ENCODE measurements at places on chromosomes 7 and 10. TPM values are rescaled to one million over a fixed set of nuclear protein-coding genes. Genes with fewer than 3 reads are reported as not detected.
A peak's percentile ranks its signal among the peaks of the same experiment; 100 is the strongest.

Gene SEMA4G
- 24.9 TPM for total RNA-seq

Gene ZP3
- total RNA-seq, result 3.1 TPM

Gene ABHD11
- 12.1 TPM for total RNA-seq

Gene AMPH
- total RNA-seq, result 2.1 TPM

Gene GRIFIN
- not detected for total RNA-seq

Gene PKD2L1
- not detected for total RNA-seq

Gene PCGF6
- total RNA-seq, result 9.5 TPM

Gene CALML3
- total RNA-seq, result not detected

Gene PTF1A
- total RNA-seq, result not detected

Gene NACAD
- total RNA-seq, result 19.7 TPM

Gene ATRNL1
- 91.0 TPM for total RNA-seq

Gene SLIT1
- total RNA-seq, result 0.15 TPM

- no peak overlapping the region for H3K4me3 ChIP-seq
- no peaks in the 10 kb centered on the region for H3K36me3 ChIP-seq
- no peak for DNase-seq
- H3K27me3 ChIP-seq, result no peaks in the 10 kb centered on the region
Measured at GRCh38 chr7:149564340-149565095, 66.9 kb upstream of the ZNF746 start.

DNA sequence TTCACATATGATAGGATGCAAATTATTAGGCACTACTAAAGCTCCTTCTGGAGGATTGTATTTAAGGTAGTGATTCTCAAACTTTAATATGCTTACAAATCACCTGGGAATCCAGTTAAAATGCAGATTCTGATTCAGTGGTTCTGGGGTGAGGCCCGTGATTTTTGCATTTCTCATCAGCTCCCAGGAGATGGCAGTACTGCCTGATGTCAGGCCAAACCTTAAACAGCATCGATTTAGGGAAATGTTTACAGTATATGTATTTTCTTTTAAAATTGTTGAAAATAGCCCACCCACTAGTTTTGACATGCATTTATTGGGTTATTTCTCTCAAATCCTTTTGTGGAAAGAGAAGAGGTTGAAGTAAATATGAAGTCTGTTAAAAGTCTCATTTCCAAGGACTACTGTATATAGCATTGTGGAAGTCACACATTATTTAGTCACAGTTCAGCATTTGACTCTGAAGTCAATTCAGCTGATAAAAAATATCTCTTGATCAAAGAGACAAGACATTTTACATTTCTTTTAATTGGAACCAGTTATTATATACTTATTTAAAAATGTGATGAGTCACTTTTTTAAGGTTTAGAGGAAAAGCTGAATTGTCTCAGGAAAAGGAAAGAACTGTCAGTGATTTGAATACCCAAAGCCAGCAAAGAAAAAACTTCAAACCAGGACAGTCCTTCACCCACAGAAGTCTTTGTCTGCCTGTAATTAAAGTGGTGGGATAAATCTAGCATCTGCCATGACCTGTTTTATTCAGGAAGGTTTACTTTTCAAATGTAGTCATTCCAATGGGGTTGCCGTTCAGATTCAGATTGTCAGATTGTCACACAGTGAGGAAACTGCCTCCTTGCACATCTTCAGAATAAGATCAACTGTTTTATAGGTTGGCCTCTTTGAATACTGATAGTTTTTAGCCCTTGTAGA is 21.1 kb upstream of the HBP1 start:
- no peaks in the 10 kb centered on the region for H3K36me3 ChIP-seq
- no peaks in the 10 kb centered on the region for H3K27me3 ChIP-seq
- H3K27ac ChIP-seq, result no peak overlapping the region
- H3K4me1 ChIP-seq, result no peaks in the 10 kb centered on the region

DNA sequence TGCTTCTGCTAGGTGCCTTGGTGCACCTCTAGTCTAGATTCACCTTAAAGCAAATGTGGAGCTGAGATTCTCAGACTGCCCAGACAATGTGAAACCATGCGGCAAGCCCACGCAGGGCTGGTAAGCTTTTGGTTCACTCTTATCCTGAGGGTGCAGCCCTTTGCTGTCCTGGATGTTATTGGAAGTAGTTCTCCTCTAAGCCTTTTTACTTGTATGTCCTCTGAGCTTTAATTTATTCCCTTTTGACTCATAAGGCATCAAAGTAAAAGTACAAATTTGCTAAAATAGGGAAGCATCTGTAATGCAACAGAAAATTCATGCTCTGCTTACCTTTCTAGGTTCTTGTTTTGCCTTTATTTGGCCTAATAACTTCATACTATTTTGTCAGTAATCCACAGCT is 186.8 kb downstream of the MACC1 start:
- H3K27me3 ChIP-seq, result no peaks in the 10 kb centered on the region
- no peak for DNase-seq
- H3K27ac ChIP-seq, result no peak overlapping the region
- H3K4me3 ChIP-seq, result no peak overlapping the region

GRCh38 chr10:76647301-76647700 is 990.3 kb downstream of the KCNMA1 start:
- no peak overlapping the region for H3K4me3 ChIP-seq
- H3K4me1 ChIP-seq, result peaks cover 2% of the 10 kb centered on the region
- no peak for DNase-seq

DNA sequence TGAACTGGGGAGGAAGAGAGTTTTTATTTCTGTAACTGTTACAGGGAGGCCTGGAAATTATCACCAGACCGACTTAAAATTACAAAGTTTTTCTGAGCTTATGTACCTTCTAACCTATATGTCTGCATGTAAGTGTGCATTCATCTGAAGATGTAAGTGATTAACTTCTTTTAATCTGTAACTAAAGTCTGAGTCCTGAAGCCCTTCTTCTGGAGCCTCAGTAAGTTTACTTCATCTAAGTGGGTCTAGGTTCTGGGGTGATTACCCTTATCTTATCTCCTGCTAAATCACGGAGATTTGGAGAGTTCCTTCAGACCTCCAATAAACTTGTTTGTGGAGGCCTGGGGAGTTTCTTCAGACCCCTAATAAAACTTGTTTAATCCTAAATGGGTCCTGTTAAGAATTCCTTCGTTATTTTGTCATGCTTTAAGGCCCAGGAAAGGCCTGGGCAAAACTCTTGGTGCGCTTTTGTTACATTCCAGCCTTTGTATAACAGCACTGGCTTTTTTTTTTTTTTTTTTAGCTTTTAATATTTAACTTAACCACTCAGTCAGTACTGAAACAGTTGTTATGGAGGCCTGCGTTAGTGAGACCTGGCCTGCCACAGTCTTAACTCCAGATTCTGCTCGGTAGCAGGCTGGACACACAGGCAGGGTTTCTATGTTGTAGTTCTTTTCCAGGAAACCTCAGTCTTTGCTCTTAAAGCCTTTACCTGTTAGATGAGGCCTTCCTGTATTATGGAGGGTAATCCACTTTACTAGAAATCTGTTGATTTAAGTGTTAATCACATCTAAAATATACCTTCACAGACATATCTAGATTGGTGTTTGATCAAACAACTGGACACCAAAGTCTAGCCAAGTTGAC is 33.0 kb downstream of the TPST1 start:
- H3K36me3 ChIP-seq, result no peaks in the 10 kb centered on the region
- H3K4me1 ChIP-seq, result peaks cover 9% of the 10 kb centered on the region
- no peaks in the 10 kb centered on the region for H3K27me3 ChIP-seq
- no peak for DNase-seq
- H3K4me3 ChIP-seq, result no peak overlapping the region

GRCh38 chr7:191981-192649 is at the start of gene FAM20C:
TSS of gene FAM20C (plus strand) at chr7:192571. CDS start at chr7:193200, 629 bp downstream.
- peaks cover 15% of the 10 kb centered on the region for H3K4me1 ChIP-seq
- H3K4me3 ChIP-seq, result peak within 1 kb of the TSS; percentile 50

GRCh38 chr7:49771427-49772176 is 1.8 kb upstream of the VWC2 start:
- peaks cover 2% of the 10 kb centered on the region for H3K4me1 ChIP-seq
- no peaks in the 10 kb centered on the region for H3K27me3 ChIP-seq
- no peak for DNase-seq
- H3K36me3 ChIP-seq, result no peaks in the 10 kb centered on the region
- H3K27ac ChIP-seq, result no peak overlapping the region

- no peak overlapping the region for H3K4me3 ChIP-seq
- no peaks in the 10 kb centered on the region for H3K36me3 ChIP-seq
- no peaks in the 10 kb centered on the region for H3K27me3 ChIP-seq
- H3K4me1 ChIP-seq, result no peaks in the 10 kb centered on the region
Measured at GRCh38 chr7:141673346-141673745, 28.6 kb downstream of the DENND11 start.

DNA sequence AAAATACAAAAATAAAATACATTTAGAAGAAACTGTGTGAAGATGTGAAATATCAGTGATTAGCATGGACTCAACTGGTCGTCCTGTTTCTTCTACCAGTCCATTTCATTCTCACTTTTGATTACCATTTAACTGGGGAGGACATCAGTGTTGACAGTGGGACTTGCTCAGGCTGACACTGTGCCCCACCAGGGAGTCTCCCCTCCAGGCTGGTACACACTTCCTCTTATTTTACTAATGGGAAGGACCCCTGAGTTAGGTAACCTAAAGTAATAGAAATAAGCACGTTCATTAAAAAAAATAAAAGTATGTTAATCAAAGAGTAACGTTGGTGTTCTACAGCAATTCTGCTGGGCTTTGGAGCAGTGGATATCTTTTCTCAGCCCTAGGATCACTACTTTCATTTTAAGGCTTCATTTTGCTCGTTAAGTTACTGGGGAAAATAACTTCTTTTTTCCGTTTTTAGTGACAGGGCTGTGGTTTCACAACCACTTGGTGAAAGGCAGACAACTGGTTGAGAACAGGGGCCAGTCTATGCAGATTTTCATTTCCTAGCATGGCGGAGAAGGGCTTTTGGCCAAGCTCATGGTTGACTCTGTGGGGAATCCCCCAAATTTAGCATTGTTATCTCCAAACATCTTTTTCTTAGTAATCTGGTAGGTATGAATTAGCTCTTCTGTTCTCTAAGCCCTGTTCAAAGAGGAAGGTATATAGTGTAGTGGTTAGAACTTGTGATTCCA is 2.1 kb downstream of the SNX10 start:
- H3K4me1 ChIP-seq, result peaks cover 5% of the 10 kb centered on the region
- no peaks in the 10 kb centered on the region for H3K27me3 ChIP-seq
- no peak for DNase-seq
- H3K27ac ChIP-seq, result no peak overlapping the region

DNA sequence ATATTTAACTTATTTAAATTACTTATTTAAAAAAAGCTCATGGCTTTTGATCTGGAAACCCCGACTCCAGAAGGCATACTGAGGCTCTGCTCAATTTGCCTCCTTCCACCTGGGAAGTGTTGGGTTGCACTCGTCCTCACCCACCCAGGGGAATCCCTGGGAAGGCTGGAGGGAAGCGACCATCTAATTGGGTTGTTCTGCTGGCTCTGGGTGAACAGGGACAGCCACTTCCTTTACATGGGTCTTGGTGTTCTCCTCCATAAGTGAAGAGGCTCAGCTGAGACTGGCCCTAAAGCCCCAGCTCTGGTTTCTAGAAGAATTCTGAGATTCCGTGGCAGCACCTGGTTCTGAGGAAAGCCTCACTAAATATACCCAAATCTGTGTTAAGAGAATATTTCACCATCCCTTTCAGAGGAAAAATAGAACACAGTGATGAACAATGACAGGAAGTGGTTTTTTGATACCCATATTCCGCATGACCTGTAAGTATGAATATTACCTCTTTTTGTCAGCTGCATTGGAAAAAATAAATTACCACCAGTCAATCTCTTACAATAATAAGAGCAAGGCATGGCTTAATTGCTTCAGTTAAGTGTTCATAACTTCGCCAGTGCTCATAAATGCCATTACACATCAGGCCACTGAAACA is 131.1 kb upstream of the SHH start:
- H3K4me1 ChIP-seq, result no peaks in the 10 kb centered on the region
- no peak overlapping the region for H3K4me3 ChIP-seq
- H3K27ac ChIP-seq, result no peak overlapping the region
- H3K36me3 ChIP-seq, result no peaks in the 10 kb centered on the region

- no peaks in the 10 kb centered on the region for H3K4me1 ChIP-seq
- H3K36me3 ChIP-seq, result no peaks in the 10 kb centered on the region
- H3K27me3 ChIP-seq, result no peaks in the 10 kb centered on the region
- no peak overlapping the region for H3K4me3 ChIP-seq
Measured at GRCh38 chr7:18469316-18469715, 26.2 kb upstream of the HDAC9 start.

DNA sequence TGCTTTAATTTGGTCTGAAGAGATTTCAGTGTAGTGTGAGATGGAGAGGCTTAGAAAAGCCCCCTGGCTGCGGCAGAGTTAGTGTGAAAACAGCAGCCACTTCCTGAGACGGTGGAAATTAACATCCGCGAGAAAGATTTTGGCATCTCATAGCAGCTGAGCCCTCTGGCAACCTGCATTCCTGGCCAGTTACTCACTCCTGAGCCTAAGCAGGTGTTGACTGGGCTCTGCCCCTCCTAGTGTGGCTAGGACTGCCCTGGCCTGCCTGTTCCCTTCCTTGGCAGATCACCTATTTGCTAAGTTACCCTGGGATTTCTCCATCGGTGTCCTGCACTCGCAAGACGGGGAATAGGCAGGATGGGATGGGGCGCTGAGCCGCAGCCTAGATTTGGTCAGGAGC is 57.6 kb upstream of the LMTK2 start:
- DNase-seq, result no peak
- no peak overlapping the region for H3K4me3 ChIP-seq
- H3K27ac ChIP-seq, result no peak overlapping the region
- no peaks in the 10 kb centered on the region for H3K4me1 ChIP-seq
- no peaks in the 10 kb centered on the region for H3K27me3 ChIP-seq
